ENCODE measurements at places on chromosomes 7 and 10.
A peak's percentile ranks its signal among the peaks of the same experiment; 100 is the strongest.

GRCh38 chr7:117550625-117551024 lies 70.8 kb downstream of the CFTR start:
- no peak for DNase-seq

DNA sequence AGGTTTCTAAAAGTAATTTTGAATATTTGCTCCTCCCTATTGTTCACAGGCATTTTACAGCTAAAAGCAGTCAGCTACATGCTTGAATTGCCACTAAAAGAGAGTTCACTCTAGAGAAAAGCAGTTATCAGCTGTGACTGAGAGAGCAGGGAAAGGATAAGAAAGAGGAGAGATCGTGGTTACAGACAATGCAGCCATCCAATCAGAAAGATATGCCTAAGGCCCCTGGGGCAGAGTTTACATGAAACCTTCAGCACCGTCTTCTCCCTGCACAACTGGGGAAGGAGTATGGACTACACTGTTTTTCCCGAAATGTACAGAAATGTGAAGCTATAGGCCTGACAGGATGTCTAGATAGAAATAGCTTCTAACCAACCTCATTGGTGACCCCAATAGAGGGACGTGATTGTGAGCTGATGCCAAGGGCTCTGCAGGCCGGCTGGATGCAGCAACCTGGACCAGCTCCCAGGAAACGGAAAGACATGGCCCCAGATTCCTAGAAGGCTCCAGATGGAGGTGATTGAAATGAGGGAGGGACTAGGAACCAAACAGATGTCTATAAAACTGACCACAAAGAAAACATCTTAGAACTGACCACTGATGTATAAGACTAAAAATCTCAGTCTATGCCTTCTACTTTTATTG lies 3.2 kb upstream of the VSTM4 start:
- no peak for DNase-seq

- DNase-seq, result no peak
Observed at GRCh38 chr10:44913350-44914081, 2.4 kb downstream of the TMEM72 start.

DNA sequence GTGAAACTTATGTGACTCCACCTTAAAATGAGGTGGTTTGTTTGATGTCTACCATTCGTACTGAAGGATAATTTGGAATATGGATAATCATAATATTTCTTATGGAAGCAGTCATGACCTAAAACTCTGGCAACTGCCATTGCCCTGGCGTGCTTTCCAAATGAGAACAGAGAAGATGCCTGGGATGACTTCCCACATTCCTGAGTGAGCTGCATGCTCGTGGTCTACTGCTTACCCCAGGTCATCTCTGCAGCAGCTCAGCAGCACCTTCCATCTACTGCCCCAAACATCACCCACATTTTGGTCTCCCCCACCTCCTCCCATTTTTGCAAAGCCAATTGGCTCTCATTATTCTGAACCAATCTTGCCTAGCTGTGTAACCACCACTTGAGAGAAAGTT lies 40.1 kb downstream of the LYZL1 start:
- DNase-seq, result no peak

DNA sequence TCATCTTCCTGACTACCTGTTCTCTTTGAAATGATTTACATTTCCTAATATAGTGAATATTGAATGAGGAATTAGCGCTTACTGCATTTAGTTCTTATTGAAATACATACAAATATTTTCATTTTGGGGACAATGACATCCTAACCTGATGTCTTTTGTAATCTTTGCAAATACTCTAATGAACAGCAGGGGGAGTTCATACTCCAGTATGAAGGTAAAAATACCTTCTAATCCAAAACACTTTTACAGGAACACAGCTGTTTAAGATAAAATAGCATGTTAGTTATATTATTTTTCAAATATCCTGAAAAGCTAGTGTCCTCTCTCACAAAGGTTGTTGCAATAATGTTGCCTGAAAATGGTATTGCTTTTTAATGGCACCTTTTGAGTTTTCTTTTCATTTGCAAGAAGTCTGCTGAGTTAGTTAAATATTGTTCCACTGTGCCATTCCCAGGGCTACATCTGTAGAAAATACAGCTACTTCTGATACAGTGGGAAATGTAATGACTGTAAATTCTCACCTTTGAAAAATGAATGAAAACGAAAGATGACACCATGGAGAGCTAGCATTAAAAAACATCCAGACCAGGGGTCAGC lies 400.0 kb downstream of the PHF14 start:
- peak; percentile 8 for DNase-seq

DNA sequence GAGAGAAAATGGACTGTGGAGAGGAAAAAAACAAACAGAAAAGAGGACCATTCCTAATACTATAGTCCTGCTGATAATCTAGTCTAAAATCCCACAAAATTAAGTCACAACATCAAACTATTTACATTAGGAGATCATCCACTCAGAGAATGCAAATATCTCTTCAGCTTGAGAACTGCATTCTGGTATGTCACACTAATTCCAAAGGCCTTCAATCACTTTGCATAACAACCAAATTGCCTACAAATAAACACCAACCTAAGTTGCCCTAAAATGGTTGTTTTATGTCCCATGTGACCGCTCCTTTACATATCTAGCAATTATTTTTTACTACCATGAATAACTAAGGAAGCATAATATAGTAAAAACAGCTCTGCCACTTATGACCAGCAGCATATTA lies 264.3 kb downstream of the CACNA2D1 start:
- no peak for DNase-seq

DNA sequence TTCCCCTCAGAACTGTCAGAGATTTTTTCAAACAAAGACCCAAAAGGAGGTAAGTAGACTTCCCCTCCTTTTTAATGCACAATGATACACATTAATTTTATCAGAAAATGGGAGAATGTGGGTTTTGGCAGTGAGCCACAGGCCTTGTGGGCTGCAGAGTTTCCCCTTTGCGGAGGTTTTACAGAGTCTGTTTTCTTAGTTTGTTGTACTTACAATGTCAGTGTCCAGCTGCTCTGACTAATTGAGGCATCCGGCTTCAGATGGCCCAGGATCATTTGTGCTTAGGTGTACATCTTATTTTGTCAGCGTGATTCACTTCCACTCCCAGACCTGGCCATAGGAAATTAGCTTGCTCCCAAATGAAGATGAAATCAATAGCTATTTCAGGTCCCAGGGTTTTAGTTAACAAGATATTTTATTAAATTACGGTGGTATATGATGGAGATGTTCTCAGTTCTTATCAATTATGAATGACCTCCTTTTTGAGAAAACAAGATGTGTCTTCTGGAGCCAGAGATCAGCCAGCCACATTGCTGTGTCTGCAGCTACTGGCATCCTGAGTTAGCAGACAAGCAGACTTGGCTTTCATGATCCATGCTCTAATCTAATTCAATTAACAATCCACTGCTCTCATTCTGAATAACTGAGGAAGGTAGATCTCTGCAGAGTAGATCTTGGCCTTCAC lies 1086.6 kb upstream of the SORCS1 start:
- DNase-seq, result no peak

Measured in NCI-H1930 (cell line).